SJSA1 (cell line): ENCODE measurements at places on chromosomes 16 and 17. TPM values are rescaled to one million over a fixed set of nuclear protein-coding genes. Genes with fewer than 3 reads are reported as not detected.

DNA sequence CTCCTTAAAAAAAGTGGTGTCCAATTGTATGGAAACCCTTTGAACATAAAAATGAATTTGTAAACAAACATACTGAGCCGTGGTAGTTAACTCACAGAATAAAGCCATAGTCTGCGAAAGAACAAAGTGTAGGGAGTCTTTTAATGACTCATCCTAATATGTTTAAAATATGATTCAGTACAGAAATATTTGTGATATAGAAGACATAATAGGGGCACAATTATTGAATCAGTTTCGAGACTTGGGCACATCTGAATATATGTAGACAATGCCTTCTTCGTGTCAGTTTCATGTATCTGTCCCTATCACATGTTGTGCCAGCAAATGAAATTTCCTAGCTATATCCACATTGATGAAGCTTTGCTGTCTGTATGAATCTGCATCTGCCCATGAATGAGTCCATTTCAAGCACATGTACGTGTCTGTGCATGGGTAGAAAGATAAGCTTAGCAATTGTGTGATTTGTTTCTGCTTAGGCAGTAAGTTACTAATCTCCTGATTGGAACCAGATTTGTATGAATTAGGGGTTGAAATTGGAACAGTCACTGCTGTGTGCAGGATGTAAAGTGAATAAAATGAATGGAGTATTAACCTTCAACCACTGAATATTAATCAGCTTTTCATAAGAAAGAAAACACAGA lies 112.5 kb upstream of the SOX9 start:
- no peak overlapping the region for H3K4me3 ChIP-seq
- H3K36me3 ChIP-seq = no peaks in the 10 kb centered on the region
- no peak for DNase-seq
- no peak overlapping the region for H3K27ac ChIP-seq
- H3K27me3 ChIP-seq = no peaks in the 10 kb centered on the region
- 0 out of 2 replicates have a peak, but pooled peaks cover 4% of the 10 kb centered on the region for H3K4me1 ChIP-seq

GRCh38 chr17:77458202-77459017 lies 317.6 kb downstream of the SEC14L1 start:
- peaks cover 27% of the 10 kb centered on the region for H3K36me3 ChIP-seq
- peaks cover 50% of the 10 kb centered on the region for H3K4me1 ChIP-seq
- no peak for DNase-seq
- H3K27me3 ChIP-seq = no peaks in the 10 kb centered on the region
- no peak overlapping the region for H3K27ac ChIP-seq

DNA sequence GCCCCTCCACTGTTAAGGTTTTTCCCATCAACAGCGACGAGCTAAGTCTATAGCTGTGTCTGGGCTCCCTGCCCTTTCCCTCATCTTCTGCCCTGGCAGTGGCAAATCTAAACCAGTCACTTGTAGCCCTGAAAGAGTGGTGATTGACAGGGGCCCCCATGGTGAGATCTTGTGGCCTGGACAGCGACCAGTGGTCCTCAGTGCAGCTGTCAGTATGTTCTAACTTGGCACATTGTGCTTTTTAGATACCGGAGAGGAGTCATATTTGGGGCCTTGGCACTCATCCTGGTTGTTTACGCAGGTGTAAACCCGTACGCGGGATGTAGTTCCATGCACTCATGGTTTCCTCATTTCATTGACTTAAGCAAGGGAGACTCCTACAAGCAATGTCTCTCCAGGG lies 57.5 kb upstream of the ARHGAP44 start:
- H3K27me3 ChIP-seq = no peaks in the 10 kb centered on the region
- H3K27ac ChIP-seq = no peak overlapping the region
- peak; percentile 9 for DNase-seq
- H3K36me3 ChIP-seq = no peaks in the 10 kb centered on the region

DNA sequence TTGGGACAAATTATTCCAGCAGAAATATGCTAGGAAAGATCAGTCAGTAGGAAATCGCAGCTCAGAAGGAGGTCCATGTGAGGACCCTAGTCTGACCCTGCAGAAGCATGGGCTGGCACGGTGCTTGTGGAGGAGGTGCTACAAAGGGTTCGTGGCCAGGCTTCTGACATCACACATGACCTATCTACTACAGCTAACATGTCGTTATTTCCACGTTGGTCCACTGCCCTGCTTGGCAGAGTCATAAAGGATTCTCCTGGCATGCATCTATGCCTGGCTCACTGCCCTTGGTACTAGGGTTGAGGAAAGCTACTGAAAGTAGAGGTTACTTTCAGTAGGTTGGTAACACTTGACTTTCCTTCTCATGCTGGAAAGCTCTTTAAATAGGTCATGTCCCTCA lies 118.1 kb upstream of the SHISA6 start:
- H3K4me1 ChIP-seq = no peaks in the 10 kb centered on the region
- no peaks in the 10 kb centered on the region for H3K36me3 ChIP-seq
- no peak for DNase-seq
- H3K27me3 ChIP-seq = no peaks in the 10 kb centered on the region

- H3K4me3 ChIP-seq = peak overlapping the region; percentile 55
- DNase-seq = no peak
- H3K27ac ChIP-seq = no peak overlapping the region
- H3K4me1 ChIP-seq = peaks cover 13% of the 10 kb centered on the region
- H3K27me3 ChIP-seq = no peaks in the 10 kb centered on the region
- H3K36me3 ChIP-seq = no peaks in the 10 kb centered on the region
Measured at GRCh38 chr16:27269300-27270150, 953 bp upstream of the NSMCE1 start.

GRCh38 chr16:83269048-83269447 lies 538.7 kb upstream of the HSBP1 start:
- no peak overlapping the region for H3K4me3 ChIP-seq
- no peaks in the 10 kb centered on the region for H3K4me1 ChIP-seq
- DNase-seq = no peak
- no peak overlapping the region for H3K27ac ChIP-seq
- H3K27me3 ChIP-seq = no peaks in the 10 kb centered on the region

GRCh38 chr16:50942143-50942542 lies 200.3 kb downstream of the CYLD start:
- no peak overlapping the region for H3K27ac ChIP-seq
- no peaks in the 10 kb centered on the region for H3K36me3 ChIP-seq
- DNase-seq = no peak
- no peak overlapping the region for H3K4me3 ChIP-seq

DNA sequence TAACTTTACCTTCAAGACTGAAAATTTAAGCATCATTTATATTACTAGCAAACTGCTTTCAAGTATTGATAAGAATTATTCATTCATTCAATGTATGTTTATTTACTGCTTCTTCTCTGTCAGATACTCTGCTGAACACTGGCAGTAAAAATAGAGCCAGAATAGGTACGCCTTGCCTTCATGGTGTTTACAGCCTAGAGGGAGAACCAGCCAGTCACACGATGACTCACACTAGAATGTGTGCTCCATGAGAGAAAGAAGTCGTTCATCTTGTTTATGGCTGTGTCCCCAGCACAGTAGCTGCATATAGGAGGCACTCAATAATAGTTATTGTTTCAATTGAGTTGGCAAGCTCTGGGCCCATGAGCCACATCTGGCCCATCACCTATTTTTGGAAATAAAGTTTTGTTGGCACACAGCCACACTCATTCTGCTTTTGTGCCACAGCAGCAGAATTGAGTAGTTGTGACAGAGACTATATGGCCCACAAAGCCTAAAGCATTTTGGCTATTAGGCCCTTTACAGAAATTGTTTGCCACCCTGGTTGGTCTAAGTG lies 84.2 kb downstream of the TMC6 start:
- H3K4me1 ChIP-seq = peaks cover 27% of the 10 kb centered on the region
- no peak overlapping the region for H3K4me3 ChIP-seq
- peaks cover 21% of the 10 kb centered on the region for H3K36me3 ChIP-seq
- no peaks in the 10 kb centered on the region for H3K27me3 ChIP-seq
- H3K27ac ChIP-seq = no peak overlapping the region

GRCh38 chr17:41885733-41886132 lies 20.5 kb upstream of the KLHL11 start:
- H3K4me3 ChIP-seq = no peak overlapping the region
- H3K27ac ChIP-seq = no peak overlapping the region
- DNase-seq = no peak
- H3K36me3 ChIP-seq = peaks cover 85% of the 10 kb centered on the region
- no peaks in the 10 kb centered on the region for H3K4me1 ChIP-seq

DNA sequence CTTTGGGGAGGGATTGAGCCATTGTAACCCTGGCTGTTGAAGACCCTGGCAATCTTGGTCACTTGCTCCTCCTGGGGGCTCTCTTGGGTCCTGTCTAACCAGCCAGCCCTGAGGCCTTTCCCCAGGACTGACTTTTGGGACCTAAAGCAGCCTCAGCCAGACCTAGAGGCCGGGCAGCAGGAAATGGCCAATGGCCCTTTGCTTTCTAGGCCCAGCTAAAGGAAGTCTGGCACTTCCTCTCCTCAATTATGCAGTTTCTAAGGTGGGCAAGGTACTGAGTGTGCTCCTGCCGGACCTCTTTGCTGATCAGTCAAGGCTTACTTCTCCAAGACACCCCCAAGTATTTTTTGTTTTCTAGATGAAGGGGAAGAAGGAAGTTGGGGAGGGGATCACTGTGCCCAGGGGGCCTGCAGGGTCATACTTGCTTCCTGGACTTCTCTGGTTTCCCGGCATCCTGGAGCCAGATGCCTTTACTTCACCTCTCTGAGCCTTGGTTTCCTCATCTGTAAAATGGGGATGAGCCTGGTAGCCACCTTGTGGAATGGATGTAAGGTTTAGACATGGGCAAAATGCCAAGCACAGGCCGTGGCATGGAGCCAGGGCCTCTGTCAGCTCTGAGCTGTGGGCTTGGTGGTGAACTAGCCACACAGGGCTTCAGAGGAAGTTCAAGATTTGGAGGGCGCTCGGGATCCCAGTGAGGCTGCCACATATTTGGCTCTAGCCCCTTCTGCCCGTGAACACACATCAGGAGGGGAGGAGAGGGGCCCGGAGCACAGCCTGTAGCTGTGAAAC lies 8.6 kb downstream of the CX3CL1 start:
- no peak overlapping the region for H3K4me3 ChIP-seq
- DNase-seq = no peak
- no peak overlapping the region for H3K27ac ChIP-seq
- no peaks in the 10 kb centered on the region for H3K36me3 ChIP-seq
- peaks cover 31% of the 10 kb centered on the region for H3K4me1 ChIP-seq

DNA sequence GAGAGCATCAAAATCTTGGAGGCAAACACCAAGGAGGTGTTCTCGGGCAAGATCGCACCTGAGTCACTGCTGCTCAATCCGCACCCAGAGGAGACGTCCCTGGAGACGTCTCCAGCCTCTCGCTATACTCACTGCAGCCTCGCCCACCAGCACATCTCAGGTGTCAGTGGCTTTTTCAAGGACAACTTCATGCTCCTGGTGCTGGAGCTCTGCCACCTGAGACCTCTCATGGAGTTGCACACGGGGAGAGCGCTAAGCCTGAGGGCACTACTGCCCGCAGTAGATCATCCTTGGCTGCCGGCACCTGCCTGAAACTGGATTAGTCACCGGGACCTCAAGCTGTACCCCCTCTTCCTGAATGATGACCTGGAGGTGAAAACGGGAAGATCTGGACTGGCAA lies 2.6 kb upstream of the MBTPS1 start:
- H3K36me3 ChIP-seq = peaks cover 20% of the 10 kb centered on the region
- H3K27ac ChIP-seq = no peak overlapping the region
- peaks cover 5% of the 10 kb centered on the region for H3K4me1 ChIP-seq
- no peaks in the 10 kb centered on the region for H3K27me3 ChIP-seq
- H3K4me3 ChIP-seq = no peak overlapping the region
- no peak for DNase-seq

GRCh38 chr17:42679492-42680330 lies 1.9 kb downstream of the CCR10 start:
- peak overlapping the region; percentile 51 for H3K27ac ChIP-seq
- H3K4me1 ChIP-seq = peaks cover 48% of the 10 kb centered on the region
- H3K36me3 ChIP-seq = no peaks in the 10 kb centered on the region; the same call in 1 of the 2 replicates
- peak; percentile 75 for DNase-seq
- H3K4me3 ChIP-seq = peak overlapping the region; percentile 29
- H3K27me3 ChIP-seq = no peaks in the 10 kb centered on the region; the same call in 1 of the 2 replicates

GRCh38 chr16:56848955-56849689 lies 15.9 kb upstream of the SLC12A3 start:
- H3K4me1 ChIP-seq = peaks cover 46% of the 10 kb centered on the region
- H3K4me3 ChIP-seq = no peak overlapping the region
- peaks cover 3% of the 10 kb centered on the region; the same call in 1 of the 2 replicates for H3K36me3 ChIP-seq
- DNase-seq = no peak
- no peaks in the 10 kb centered on the region for H3K27me3 ChIP-seq

DNA sequence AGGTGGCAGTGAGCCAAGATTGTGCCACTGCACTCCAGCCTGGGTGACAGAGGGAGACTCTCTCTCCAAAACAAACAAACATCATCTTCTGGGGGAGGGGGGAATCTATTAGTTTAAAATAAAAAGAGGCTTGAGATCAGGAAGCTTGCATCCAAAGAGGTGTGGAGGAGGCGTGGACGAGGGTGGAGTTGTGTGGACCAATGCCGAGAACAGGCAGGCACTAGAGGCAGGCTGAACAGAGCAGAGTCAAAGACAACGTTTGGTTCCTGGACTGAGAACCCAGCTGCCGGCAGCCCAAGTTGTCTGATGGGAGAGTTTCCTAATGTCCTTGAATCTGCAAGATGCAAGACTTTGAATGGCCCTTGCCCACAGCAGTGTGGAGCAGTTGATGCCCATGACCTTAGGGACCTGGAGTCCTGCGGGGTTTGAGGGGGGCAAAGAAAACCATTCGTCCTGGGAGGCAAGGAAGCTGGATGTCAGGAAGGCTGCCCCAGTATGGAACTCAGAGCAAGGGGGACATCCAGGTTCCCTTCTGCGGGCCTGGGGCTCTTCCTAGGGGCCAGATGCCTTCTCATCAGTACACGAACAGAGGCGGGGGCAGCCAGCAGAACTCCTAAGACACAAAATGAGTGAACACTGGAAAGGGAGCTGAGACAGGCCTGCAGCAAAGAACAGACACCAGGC lies 9.2 kb downstream of the TBC1D16 start:
- no peak overlapping the region for H3K27ac ChIP-seq
- no peak overlapping the region for H3K4me3 ChIP-seq
- H3K4me1 ChIP-seq = peaks cover 23% of the 10 kb centered on the region
- no peak for DNase-seq
- H3K27me3 ChIP-seq = no peaks in the 10 kb centered on the region

- no peak overlapping the region for H3K27ac ChIP-seq
- no peak for DNase-seq
Measured at GRCh38 chr16:35868630-35869029, 2409.2 kb downstream of the TP53TG3F start.

- DNase-seq = no peak
- H3K36me3 ChIP-seq = no peaks in the 10 kb centered on the region
- no peaks in the 10 kb centered on the region for H3K27me3 ChIP-seq
- H3K4me3 ChIP-seq = no peak overlapping the region
- peaks cover 22% of the 10 kb centered on the region for H3K4me1 ChIP-seq
Measured at GRCh38 chr16:48371393-48371780, 13.8 kb downstream of the SIAH1 start.

- H3K36me3 ChIP-seq = peaks cover 3% of the 10 kb centered on the region; the same call in 1 of the 2 replicates
- H3K4me3 ChIP-seq = no peak overlapping the region
- H3K4me1 ChIP-seq = peaks cover 52% of the 10 kb centered on the region
- no peaks in the 10 kb centered on the region for H3K27me3 ChIP-seq
- H3K27ac ChIP-seq = no peak overlapping the region
Measured at GRCh38 chr17:80675438-80676095, 130.9 kb downstream of the RPTOR start.

Gene MYL4
- total RNA-seq = 2.2 TPM in 1 of 2 replicates, not detected in the other

Gene C16orf87
- 33.9 and 37.2 TPM in 2 replicates for total RNA-seq

Gene NPIPA3
- 0.13 TPM in 1 of 2 replicates, not detected in the other for total RNA-seq

Gene GRIN2C
- total RNA-seq = not detected in 2 replicates

Gene ZNHIT3
- 34.5 and 41.7 TPM in 2 replicates for total RNA-seq

Gene PRSS8
- total RNA-seq = not detected in 2 replicates

Gene SMIM22
- total RNA-seq = not detected in 2 replicates

Gene AANAT
- not detected in 2 replicates for total RNA-seq
